Lower lobe of right lung (tissue), 2 donors: ENCODE measurements at places on chromosomes 2 and 18. TPM values are rescaled to one million over a fixed set of nuclear protein-coding genes. Genes with fewer than 3 reads are reported as not detected.

DNA sequence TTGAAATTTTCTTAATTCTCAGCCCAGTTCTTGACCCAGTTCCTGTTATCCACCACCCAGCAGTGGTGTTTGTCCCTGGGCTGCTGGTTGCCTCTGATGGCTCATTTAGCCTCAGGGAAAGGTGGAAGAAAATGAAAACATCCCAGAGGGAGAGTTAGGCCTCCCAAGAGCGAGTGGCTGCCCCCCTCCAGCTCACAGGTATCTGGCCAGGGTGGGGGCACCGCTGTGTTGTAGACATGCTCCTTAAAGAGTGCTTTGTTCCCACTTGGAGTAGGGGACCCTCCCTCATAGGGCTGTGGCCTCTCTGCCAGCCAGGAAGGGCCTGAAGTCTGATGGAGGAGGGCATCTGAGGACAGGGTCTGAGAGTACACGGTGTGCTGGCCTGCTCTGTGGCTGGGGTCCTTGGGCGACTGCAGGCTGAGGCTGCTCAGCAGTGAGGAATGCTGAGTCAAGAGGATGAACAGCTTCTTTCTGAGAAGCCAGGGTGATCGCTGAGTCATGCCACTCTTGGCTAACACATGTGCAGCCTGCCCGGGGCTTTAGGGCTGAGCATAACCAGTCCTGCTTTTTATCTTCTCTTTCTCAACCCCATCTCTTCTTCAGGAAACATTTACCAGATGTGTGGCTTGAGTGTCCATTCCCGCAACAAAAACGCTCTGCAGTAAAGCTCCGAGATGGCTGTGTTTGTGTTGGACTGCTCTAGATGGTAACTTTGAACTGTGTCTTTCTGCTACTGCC is 72.3 kb downstream of the IL1R2 start:
- peak; percentile 87 for DNase-seq
- no peak overlapping the region for H3K4me3 ChIP-seq
- peak overlapping the region; percentile 89 for H3K27ac ChIP-seq

GRCh38 chr2:49598231-49598630 is 443.9 kb upstream of the FSHR start:
- H3K36me3 ChIP-seq = no peaks in the 10 kb centered on the region
- DNase-seq = no peak
- no peaks in the 10 kb centered on the region for H3K27me3 ChIP-seq
- H3K4me3 ChIP-seq = no peak overlapping the region
- no peak overlapping the region for H3K27ac ChIP-seq

DNA sequence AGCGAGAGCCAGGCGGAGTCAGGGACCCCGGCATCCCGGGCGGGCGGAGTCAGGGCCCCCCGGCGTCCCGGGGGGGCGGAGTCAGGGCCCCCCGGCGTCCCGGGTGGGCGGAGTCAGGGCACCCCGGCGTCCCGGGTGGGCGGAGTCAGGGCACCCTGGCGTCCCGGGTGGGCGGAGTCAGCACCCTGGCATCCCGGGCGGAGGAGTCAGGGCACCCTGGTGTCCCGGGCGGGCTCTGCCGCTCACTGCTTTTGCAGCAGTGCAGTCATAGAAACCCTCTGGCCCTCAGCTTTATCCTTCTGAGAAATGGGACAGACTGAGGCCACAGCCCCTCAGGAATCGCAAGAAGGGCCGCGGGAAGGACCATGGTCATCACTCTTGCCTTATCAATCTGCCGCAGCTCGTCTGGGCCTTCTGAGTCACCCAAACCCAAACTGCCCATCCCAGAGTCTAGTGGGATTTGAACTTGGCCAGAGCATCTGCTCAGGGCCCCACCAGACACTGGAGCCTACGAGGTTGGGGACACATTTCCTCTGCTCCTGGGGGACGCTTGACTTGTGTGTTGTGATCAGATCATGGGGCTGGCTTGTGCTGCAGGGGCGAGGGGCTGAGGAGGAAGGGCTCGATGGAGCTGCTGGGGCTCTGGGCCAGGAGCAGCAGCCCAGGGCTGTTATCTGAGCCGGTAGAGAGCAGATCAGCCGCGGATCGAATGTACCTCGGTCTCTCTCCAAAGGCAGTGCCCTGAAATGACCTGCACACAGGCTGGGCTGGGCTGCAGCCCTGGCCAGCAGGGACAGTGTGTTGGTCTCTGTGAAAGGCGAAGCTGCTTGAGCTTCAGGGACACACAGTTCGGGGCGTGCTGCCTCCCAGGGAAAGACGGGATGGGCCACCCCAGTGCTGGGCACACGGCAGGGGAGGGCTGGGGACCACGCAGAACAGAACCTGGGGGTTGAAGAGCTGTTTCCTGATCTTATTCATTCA is 290.1 kb upstream of the HDAC4 start:
- no peaks in the 10 kb centered on the region for H3K27me3 ChIP-seq
- no peaks in the 10 kb centered on the region for H3K36me3 ChIP-seq
- H3K4me1 ChIP-seq = no peaks in the 10 kb centered on the region
- DNase-seq = peak; percentile 7
- H3K27ac ChIP-seq = no peak overlapping the region
- H3K4me3 ChIP-seq = no peak overlapping the region

Gene RAX
- total RNA-seq = not detected
